GM20000 (cell line): ENCODE measurements at places on chromosomes 2 and 18.

- DNase-seq: no peak
Observed at GRCh38 chr2:134774786-134775641, 56.2 kb upstream of the TMEM163 start.

DNA sequence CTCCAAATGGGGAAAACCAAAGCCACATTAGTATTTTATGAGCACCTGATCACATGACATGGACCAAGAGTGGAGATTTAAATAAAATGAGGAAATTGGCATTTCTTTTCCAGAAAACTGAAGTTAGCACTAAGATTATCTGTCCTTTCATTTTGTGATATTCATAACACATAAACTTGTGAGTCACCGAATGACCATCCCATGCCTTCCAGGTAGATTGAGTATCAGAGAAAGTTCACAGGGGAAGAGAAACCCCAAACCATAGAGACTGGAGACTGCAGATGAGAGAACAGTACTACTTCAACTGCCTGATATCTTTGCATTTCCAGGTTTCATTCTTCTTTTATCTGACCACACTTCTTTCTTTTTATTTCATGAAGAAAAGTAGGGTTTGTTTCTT lies 176.3 kb upstream of the LRP1B start:
- DNase-seq: no peak

- no peak for DNase-seq
Observed at GRCh38 chr18:76529433-76529811, 34.4 kb upstream of the ZNF516 start.

- DNase-seq: no peak
Observed at GRCh38 chr18:26207937-26208336, 18.3 kb upstream of the TAF4B start.
